NCI-H187 (cell line): ENCODE measurements at places on chromosomes 1 and 21.

- DNase-seq, result no peak
Observed at GRCh38 chr1:151294742-151295462, 12.8 kb downstream of the ZNF687 start.

- peak; percentile 30 for DNase-seq
Observed at GRCh38 chr1:177351361-177352108, 180.8 kb downstream of the BRINP2 start.

GRCh38 chr1:17440074-17440826, 773 bp upstream of the RCC2 start:
- no peak for DNase-seq

- no peak for DNase-seq
Observed at GRCh38 chr1:95035536-95035935, 37.2 kb downstream of the ALG14 start.

GRCh38 chr1:200191993-200192392, 164.5 kb downstream of the NR5A2 start:
- no peak for DNase-seq

GRCh38 chr1:112990271-112990670, 34.3 kb upstream of the SLC16A1 start:
- DNase-seq, result no peak

DNA sequence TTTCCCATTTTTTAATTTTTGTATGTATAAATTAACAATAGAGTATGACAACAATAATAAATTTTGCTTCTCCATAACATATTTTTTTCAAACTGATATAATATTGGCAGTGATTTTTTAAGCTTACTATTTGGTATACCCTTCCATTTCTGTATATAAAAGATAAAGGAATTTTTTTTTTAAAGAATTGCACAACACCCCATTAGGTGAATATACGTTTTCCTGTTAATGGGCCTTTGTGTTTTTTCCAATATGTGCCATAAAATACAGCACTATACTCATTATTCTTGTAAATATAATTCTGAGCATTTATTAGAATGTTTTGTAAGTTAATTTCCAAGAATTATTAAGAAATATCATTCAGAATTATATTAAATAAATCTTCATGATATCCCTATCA, 515.2 kb upstream of the RGS18 start:
- DNase-seq, result no peak
